Activated CD4-positive, alpha-beta T cell treated with anti-CD3 and anti-CD28 coated beads, Interleukin-2, amount 10 ng/mL, durations not matched to agents 7 days and 5 days (primary cell): ENCODE measurements at places on chromosomes 5 and 9. TPM values are rescaled to one million over a fixed set of nuclear protein-coding genes. Genes with fewer than 3 reads are reported as not detected.

GRCh38 chr9:5718296-5719032 is 89.6 kb downstream of the RIC1 start:
- no peak overlapping the region for H3K4me3 ChIP-seq
- DNase-seq = no peak
- H3K36me3 ChIP-seq = peaks cover 59% of the 10 kb centered on the region
- no peaks in the 10 kb centered on the region for H3K27me3 ChIP-seq
- H3K27ac ChIP-seq = no peak overlapping the region

DNA sequence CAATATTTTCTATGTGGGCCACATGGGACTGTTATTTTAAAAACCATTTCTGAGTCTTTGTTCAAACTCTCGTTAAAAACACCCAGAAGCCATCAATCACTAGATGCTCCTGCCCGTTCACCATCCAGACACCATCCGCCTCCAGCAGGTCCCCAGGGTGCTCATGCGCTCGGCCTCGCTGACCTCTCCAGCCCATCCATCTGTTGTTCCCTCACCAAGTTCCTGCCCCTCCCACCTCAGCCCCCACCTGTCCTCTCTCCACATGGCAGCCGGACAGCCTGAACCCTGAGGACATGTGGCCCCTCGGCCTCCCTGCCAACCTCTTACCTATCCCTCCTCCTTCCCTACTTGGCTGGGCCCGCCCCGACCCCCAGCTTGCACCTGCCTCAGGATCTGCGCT is 31.6 kb downstream of the NSUN2 start:
- peaks cover 79% of the 10 kb centered on the region for H3K36me3 ChIP-seq
- H3K27ac ChIP-seq = no peak overlapping the region
- no peaks in the 10 kb centered on the region for H3K27me3 ChIP-seq
- DNase-seq = no peak
- no peaks in the 10 kb centered on the region for H3K4me1 ChIP-seq
- H3K4me3 ChIP-seq = no peak overlapping the region

Gene IRX1
- total RNA-seq = not detected

Gene OR1N1
- not detected for total RNA-seq

Gene GABRA1
- total RNA-seq = not detected

GRCh38 chr5:78526049-78526525 is 122.5 kb downstream of the LHFPL2 start:
- H3K27me3 ChIP-seq = peaks cover 8% of the 10 kb centered on the region
- H3K27ac ChIP-seq = no peak overlapping the region
- no peak overlapping the region for H3K4me3 ChIP-seq
- no peaks in the 10 kb centered on the region for H3K36me3 ChIP-seq
- no peaks in the 10 kb centered on the region for H3K4me1 ChIP-seq

Gene BASP1
- total RNA-seq = 0.42 TPM
